Testis (tissue), 5 donors: ENCODE measurements at places on chromosomes 7 and 10.

DNA sequence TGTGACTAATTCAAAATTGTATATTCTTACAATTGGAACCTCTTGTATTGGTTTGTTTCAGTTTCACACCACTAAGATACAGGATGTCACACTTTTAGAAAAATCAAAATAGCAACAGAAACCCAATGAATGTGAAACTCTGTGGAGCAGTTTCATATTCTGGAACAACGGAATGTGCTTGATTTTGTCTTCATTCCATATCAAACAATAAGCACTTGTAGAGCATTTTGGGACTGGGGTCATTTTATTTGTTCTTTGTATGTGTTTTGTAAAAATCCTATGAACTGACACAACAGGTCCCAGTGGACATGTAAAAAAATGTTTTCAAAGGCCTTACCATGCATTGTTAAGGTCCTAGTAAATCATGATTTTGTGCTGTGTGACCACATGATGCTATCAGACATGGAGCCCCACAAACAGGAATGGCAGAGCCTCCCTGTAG is 123.1 kb downstream of the DKK1 start:
- no peak for DNase-seq

GRCh38 chr7:101457001-101457750 is 94.5 kb downstream of the COL26A1 start:
- no peak for DNase-seq

GRCh38 chr10:100962351-100963080 is 6.8 kb upstream of the SEMA4G start:
- no peak for DNase-seq

DNA sequence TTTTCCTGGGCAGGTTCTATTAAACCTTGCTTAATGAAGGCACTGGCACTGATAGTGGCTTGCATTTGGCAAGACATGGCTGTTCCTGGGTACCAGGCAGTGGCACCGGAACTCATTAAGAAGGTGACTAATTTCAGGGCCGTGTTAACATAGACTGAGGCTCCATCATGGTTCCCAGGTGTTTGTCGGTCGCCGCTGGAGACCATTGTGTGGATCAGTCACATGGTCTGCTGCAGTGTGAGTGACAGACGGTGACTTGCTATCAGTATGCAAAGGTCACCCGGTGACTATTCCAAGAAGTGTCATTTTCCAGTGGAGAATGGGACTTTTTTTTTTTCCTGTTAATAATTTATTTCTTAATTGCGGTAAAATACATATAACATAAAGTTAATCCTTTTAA is 106.3 kb downstream of the INSYN2A start:
- no peak for DNase-seq

DNA sequence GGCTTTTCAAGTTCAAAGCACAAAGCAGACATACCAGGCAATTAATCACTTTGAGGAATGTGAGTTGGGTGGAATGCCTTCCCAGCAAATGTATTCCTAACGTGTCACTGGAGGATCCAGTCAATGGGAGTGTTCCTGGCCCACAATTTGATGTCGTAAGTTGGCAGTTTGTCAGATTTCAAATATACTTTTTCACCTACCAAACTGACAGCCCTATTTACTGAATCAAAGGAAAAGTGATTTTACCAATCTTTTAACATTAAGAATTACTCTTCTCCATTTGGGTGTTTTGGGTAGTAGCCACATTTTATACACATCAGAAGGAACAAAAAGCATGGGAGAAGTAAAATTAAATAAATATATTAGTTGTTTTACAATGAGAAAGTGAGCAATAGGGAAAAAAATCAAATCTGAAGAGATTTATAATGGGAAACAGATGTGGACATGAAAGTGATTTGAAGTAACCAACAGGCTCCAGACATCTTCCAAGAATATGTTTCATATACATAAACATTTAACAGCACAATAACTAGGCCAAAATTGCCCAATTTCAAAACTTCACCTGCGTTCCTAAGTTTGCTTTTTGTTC is 222.9 kb downstream of the MTERF1 start:
- DNase-seq: no peak

DNA sequence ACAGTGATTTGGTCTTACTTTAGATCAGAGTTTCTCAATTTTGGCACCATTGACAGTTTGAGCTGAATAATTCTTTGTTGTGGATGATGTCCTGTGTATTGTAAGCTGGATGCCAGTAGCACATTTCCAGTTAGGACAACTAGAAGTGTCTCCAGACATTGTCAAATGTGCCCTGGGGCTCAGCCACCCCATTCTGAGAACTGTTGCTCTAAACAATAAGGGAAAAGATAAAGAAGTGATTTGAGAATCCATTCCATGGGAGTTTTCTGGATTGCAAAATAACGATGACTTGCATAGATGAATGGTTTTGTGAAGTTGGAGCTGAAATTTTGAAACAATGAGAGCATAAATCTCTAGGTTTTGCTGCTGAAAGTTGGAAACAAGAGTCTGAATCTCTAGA is 44.6 kb downstream of the NUP205 start:
- DNase-seq: no peak

GRCh38 chr10:126049759-126050700 is 153.7 kb downstream of the FANK1 start:
- DNase-seq: no peak

DNA sequence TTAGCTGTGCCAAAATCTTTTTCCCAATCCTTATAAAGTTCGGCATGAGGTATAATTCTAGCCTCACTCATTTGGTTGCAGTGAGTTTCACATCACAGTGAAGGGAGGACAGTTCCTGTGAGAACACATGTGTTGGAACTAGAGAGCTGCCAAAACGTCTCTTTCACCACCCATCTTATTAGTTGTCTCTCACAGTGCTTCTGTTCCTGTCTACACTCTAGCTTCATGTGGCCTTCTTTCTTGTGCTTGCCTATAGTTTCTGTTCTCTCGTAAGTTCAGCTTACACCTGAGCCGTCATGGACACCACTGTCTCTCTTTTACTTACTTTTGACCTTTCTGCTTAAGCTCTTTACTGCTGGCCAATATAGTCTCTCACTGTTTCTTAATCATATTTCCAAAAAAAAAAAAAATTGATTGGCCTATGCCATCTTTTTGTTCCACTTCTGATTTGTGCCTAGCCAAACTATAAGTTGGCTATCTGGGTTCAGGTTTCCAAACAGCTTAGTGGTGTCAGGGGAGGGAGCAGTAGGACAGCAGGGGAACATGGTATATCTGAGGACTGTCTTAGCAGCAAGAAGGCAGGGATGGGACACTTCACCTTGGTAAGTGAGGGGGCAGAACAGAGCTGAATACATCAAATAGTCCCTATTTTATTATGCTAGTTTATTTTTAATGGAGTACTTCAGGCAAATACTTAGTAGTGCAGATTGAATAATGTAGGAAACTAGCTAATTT is 38.0 kb downstream of the ZNRF2 start:
- no peak for DNase-seq

- DNase-seq: no peak
Measured at GRCh38 chr10:70437721-70438120, 3.8 kb downstream of the NODAL start.

- DNase-seq: peak; percentile 91
Measured at GRCh38 chr10:46282842-46283574, 3.8 kb upstream of the ANTXRL start.

DNA sequence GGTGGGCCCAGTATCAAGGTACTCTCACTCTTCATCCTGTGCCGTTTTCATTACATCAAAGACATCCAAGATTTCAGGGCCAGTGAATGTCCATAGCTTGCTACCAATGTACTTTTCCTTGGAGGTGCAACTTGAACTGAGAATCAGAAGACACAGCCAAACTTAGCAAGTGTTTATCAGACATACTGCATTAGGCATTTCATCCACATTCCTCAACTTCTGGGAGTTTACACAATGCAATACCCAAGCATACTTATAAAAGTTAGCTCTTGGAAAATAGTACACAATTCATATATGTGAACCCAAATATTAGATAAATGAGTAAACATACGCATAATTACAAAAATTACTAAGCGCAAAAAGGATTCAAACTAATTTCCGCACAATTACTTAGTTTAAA is 216.3 kb upstream of the RHOBTB1 start:
- no peak for DNase-seq

DNA sequence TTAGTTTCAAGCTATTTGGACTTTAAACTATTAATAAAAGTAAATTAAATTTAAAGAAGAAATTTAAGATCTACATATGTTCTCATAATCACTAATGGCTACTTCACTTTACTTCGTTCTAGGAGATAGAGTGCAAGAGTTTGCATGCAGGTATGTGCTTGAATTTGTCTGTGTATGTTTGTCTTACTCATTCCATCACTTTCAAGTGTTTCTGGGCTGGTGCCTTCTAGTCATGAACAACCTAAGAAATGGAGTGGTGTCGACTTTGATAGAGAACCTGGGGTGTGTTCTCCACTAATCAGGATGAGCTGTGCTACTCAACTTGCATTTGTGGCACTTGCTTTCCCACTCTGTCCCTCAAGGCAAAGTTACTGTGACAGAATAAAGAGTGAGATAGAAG is 169.9 kb downstream of the KCND2 start:
- DNase-seq: no peak
